ENCODE measurements at places on chromosomes 6 and 20.

DNA sequence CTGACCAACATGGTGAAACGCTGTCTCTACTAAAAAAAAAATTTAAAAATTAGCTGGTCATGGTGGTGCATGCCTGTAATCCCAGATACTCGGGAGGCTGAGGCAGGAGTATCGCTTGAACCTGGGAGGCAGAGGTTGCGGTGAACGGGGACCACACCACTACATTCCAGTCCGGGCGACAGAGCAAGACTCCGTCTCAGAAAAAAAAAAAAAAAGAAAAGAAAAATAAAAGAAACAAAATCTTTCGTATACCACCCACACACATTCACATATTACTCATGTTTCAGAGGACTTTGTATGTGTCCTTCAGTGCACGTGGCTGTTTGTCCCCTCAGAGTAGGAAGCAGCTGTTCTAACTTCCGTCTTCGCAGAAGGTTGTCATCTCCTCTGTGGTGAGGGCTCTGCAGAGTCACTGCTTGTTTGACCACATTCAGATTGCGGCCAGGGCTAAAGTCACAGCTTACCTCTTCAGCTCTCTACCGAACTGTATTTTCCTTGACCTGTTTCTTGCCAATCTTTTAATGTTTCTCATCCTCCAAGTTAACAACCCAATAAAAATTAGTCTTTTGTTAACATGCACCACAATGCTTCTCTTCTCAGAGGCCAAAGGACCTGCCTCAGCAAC is 36.6 kb upstream of the HIVEP1 start:
- peak; percentile 36 for DNase-seq

GRCh38 chr6:106477146-106477545 is 116.6 kb downstream of the CRYBG1 start:
- no peak for DNase-seq

GRCh38 chr6:96234444-96234843 is 218.7 kb downstream of the FUT9 start:
- no peak for DNase-seq

GRCh38 chr6:47437592-47437991 is 40.0 kb upstream of the CD2AP start:
- DNase-seq, result no peak

GRCh38 chr20:59495894-59496510 is 108.3 kb upstream of the PHACTR3 start:
- peak; percentile 82 for DNase-seq

Measured in lung (tissue), 17 donors.